ENCODE measurements at places on chromosomes 11 and 22.

GRCh38 chr11:115693002-115693401 is 188.8 kb upstream of the CADM1 start:
- no peak for DNase-seq

DNA sequence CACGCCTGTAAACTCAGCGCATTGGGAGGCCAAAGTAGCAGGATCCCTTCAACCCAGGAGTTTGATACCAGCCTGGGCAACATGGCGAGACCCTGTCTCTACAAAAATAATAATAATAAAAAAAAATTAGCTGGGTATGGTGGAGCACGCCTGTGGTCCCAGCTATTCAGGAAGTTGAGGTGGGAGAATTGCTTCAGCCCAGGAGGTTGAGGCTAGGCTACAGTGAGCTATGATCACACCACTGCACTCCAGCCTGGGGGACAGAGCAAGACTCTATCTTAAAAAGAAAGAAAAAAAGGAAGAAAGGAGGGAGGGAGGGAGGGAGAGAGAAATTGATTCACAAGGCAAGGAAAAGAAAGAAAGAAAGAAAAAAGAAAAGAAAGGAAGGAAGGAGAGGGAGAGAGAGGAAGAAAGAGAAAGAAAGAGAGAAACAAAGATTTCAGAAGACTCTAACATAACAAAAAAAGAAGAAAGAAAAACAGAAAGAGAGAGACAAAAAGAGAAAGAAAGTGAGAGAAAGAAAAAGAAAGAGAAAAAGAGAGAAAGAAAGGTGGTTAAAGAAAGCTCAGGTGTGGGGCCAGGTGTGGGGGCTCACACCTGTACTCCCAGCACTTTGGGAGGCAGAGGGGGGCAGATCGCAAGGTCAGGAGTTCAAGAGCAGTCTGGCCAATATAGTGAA is 37.3 kb upstream of the MYH9 start:
- no peak for DNase-seq

DNA sequence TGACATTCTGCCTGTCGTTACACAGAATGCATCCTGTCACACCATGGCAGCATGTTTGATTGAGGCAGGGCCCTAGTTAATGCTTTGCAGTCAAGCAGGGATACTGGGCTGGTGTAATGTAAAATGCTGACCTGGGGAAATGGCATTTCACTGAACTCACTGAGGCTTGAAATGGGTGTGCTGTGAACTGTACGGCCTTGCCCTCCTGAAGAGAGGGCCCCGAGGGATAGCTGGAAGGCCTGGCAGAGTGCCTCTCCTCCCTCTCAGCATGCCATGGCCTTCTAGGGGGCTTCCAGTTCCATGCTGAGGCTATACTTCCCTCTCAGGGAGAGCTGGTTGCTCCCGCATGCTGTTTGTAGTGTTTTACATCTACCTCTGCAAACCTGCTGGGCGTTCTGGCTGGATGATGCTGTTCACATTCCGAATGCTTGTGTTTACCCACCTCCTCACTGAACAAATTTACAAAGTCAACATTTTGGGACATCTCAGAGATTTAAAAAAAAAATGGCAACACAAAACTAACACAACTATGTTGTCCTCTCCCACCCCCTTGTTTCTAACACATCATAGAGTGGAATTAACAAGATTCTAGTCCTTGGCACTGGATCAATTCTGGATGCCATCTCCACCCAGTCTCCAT is 416.7 kb upstream of the CADM1 start:
- DNase-seq: no peak

DNA sequence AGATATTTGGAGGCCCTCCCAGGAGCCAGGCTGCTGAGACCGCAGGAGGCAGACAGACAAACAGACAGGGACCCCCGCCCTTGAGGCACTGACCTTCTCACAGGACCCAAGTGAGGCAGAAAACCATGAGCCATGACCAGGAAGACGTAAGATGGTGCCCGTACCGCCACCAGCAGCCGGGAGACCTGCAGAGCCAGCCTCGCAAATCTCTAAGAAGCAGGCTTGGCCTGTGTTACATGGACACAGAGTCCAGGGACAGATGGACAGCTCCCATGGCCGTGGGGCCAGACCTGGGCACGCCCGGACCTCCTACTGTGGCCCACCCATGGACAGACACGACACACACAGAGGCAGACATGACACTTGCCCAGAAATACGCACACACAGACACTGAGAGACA is 30.7 kb upstream of the TOLLIP start:
- no peak for DNase-seq

GRCh38 chr11:10633261-10633660 is 60.3 kb downstream of the IRAG1 start:
- DNase-seq: no peak

GRCh38 chr11:64923151-64923661 is 1.3 kb upstream of the PPP2R5B start:
- no peak for DNase-seq

Measured in activated CD4-positive, alpha-beta T cell treated with anti-CD3 and anti-CD28 coated beads, Interleukin-2, amount 50 U/mL, for 4 hours (primary cell).